ENCODE measurements at places on chromosomes 13 and 19.

DNA sequence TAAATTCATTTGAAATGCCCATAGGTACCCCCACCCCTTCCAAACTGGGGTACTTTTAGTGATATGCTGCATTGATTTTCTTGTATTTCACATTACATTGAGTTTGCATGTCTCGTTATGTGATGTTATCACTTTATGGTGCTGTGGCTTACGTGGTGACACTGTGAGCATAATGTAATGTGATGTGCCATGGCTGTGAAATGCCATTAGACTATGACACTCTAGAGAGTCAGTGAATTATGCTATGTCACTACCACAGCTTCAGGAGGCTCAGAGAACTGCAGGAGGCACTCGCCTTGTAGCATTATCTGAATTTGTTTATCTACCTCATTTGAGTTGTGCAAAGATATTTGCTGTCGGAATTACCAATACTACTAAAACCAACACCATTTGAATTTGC lies 590.1 kb upstream of the SLC10A2 start:
- no peak for DNase-seq

DNA sequence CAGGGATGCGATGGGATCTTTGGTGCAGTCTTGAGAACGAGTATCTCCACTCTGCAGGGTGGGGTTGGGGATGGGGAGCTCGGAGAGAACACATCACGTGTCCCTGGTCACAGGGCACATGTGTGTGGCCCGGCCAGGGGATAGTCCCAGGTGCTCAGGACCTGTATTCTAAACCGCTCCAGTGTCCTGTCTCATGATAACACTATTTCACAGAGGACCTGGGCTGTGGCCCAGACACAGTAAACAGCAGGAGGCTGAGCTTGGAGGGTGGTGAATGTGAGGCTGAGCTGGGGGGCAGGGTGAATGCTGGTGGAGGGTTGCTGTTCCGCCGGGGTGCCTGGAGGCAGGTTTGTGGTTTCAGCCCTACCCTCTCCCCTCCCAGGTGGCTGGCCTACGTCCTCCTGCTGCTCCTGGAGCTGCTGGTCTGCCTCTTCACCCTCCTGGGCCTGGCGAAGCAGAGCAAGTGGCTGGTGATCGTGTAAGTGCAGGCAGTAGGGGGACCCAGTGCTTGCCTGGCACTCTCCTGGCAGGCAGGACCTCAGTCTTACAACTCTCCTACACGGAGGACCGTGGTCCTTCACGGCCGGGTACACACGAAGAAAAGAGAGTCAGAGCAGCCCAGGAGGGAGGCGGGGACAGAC lies 11.1 kb downstream of the TTYH1 start:
- no peak for DNase-seq

DNA sequence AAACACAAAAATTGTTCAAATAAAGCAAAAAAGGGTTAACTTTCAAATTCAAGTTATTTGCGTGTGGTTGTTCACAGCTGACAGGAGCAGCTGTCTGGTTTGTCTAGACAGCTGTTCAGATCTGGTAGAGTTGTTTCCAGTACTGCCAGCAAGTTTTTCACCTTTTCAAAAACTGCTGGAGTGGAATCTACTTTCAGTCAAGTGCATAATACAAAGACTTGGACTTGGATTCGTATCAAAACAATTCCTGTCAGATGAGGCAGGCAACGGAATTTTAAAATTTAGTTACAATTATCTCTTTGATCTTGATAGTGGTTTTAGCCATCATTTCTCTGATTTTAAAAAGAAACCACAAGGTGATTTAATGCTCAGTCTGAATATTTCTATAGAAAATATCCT lies 51.7 kb upstream of the EEF1AKMT1 start:
- DNase-seq: no peak

GRCh38 chr13:114155926-114156883 lies 22.9 kb upstream of the CFAP97D2 start:
- no peak for DNase-seq

GRCh38 chr19:51733742-51734522 lies 10.1 kb upstream of the HAS1 start:
- DNase-seq: no peak

DNA sequence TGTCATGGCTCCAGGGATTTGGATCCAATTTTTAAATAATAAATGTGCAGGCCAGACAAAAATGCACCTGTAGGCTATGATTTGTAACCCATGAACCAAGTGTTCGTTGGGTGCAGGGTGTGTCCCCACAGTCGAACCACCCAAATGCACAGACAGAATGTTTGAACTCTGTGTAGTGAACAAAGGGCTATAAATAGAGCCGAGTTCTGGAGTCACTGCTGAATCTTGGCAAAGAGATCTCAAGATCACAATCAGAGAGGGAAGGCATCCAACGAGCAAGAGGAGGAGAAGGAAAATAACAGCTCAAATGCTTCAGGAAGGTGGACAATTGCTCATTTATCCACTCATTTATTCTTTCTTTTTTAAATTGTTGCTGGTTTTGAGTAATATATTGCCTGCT lies 547.9 kb downstream of the FGF9 start:
- DNase-seq: no peak

- DNase-seq: no peak
Measured at GRCh38 chr13:37216331-37216730, 110.9 kb upstream of the CSNK1A1L start.

GRCh38 chr19:48627201-48627864 lies 8.0 kb downstream of the SPHK2 start:
- no peak for DNase-seq

DNA sequence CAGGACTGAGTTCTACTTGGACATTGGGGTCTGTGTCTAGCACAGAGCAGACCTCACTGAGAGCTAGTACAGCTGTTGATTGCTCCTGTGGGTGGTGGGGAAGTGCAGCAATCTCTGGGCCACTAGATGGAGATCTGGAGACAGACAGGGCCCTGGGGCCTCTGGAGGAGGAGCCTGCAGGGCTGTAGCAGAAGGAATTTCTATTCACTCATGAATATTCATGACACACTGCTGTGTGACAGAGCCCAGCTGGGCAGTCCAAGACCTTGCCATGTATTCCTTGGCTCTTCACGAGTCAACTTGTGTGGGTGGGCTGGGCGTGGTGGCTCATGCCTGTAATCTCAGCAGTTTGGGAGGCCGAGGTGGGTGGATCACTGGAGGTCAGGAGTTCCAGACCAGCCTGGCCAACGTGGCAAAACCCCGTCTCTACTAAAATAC lies 37.5 kb downstream of the SUGP2 start:
- no peak for DNase-seq

DNA sequence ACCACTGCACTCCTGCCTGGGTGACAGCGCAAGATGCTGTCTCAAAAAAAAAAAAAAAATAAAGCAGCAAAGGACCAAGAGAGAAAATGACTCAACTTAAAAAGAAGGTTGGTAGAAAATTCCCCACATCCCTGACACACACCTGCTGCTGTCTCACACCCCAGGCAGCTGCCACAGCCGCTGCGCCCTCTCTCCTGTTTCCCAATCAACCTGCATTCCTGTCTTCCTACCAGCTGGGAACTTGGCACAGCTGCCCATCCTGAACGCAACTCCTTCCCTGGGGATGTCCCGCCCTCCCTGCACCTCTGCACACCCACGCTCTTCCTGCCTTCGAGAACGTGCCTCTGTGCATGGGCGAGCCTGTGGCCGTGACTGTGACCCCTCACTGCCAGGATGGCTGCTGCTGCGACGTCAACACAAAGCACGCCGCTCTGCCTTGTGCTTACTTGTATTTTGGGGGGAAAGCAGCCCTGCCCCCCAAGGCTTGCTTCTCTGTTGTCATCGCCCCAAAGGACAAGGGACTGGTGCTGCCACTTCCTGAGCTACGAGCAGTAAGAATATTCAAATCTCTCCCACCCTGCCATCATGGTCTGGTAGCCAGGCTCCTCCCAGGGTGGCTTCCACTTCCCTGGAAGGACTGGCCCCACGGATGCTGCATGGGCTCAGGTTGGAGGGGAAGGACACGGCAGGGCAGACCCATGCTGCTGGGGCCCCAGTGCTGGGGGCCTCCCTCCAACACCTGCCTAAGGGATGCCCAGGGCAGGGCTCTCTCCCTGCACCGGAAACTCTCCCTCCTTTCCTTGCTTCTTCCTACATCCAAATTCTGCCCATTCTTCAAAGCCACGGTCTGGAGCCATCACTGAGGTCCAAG lies 20.7 kb downstream of the SH3GL1 start:
- DNase-seq: no peak

DNA sequence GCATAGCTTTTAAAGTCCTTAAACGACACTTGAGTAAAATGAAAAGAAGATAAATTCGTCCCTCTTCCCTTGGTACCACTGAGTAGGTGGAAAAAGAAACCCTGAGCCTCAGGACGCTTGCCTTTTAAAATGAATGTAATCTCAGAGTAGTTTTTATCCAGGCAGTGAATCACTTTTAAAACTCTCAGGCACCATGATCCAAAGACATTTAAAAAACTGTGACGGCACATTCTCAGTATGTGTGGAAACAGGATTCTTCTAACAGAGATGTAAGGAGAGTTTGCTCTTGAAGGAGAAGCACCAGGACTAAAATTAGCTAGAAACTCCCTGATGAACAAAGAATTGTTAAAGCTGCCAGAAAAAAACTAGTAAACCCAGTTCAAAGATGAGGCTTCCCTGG lies 105.7 kb upstream of the SLC15A1 start:
- DNase-seq: no peak

GRCh38 chr13:77893066-77893465 lies 25.6 kb downstream of the EDNRB start:
- no peak for DNase-seq

DNA sequence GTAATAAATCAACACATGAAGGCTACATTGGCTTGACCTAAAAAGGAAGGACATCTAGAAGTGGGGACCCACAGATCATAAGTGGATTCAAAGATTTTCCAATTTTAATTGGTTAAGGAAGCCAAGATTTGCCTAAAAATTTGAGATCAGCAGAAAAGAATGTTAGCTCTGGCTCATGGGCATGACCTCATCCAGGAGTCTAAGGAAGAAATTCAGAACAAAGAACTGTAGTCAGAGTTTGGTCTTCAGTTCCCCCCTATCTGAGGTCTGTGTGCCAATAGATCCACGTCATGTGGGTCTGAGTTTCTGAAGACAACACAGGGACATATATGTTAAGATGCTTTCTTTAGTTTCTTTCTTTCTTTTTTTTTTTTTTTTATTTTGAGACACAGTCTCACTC lies 648.8 kb upstream of the SPRY2 start:
- DNase-seq: no peak

GRCh38 chr19:6556480-6557195 lies 25.8 kb downstream of the TNFSF9 start:
- no peak for DNase-seq

DNA sequence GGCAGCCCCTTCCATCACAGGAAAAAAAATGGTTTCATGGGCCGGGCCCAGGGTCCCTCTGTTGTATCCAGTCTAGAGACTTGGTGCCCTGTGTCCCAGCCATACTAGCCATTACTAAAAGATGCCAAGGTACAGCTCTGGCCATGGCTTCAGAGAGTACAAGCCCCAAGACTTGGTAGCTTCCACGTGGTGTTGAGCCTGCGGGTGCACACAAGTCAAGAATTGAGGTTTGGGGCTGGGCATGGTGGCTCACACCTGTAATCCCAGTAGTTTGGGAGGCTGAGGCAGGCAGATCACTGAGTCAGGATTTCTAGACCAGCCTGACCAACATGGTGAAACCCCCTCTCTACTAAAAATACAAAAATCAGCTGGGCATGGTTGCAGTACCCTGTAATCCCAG lies 214.3 kb downstream of the LIG4 start:
- DNase-seq: no peak

DNA sequence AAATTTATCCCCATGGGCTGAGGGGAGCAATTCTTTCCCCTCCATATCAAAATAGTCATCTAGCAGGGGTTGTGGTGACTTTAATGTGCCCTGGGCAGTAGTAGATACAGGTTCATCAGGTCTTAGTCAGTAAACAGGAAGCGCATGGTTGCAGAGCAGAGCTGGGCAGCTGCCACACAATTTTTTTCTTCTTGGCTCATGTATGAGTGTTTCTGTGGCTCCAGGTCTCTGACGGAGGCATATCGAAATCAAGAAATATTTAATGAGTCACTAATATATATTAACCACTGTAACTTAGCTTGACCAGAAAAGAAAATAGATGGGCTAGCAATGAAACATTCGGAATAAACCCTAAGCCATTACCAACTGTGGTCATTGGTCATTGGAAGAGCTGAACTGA lies 68.4 kb upstream of the UBL3 start:
- no peak for DNase-seq

GRCh38 chr19:49973987-49974386 lies 13.0 kb upstream of the SIGLEC11 start:
- no peak for DNase-seq

DNA sequence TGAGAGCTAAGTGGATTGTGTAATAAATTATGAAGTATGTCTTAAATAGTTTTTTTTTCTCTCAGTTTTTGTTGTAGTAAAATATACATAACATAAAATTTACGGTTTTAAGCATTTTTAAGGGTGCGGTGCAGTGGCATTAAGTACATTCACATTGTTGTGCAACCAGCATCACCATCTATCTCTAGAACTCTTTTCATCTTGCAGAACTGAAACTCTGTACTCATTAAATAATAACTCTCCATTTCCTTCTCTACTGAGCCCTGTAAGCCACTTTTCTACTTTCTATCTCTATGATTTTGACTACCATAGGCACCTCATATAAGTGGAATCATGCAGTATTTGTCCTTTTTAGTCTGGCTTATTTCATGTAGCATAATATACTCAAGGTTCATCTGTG lies 87.1 kb downstream of the GJA3 start:
- no peak for DNase-seq

Measured in cortex of kidney (tissue), 1 donor.